ENCODE measurements at places on chromosomes 12 and 14.

DNA sequence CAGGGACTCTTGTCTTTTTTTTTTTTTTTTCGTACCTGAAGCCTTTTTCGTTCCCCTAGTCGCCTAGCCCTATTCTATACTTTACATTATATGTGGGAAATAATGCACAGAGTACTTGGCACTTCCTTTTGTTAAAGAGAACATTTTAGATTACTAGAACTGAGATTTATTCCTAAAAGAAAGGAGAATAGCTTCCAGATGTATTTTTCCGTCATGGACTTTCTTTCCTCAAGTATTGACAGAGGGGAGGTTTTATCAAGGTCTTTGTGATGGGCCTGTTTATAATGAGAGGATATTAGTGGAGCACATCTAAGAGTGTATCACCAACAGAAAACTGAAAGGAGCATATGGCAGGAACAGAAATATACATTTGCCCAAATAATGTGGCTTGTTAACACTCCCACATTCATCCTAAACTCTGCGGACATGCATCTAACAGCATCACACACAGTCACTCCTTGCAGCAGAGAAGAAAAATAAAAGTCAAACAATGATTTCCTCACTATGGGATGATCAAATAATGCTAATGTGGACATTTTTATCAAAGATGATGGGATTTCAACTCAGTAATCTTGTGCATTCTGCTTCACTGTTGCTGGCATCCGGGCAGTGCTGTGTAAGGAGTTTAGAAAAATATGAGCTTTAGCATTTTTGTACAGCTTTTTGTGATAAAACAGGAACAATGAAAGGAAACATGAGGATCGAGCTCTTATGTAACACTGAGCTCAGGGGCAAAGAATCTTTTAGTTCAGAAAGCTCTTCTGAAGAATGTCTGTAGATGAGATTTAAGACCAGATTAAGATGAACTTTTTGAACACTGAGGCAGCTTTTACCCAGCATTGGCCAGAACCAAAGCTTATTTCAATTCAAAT lies 183.1 kb downstream of the EGLN3 start:
- no peak for DNase-seq

DNA sequence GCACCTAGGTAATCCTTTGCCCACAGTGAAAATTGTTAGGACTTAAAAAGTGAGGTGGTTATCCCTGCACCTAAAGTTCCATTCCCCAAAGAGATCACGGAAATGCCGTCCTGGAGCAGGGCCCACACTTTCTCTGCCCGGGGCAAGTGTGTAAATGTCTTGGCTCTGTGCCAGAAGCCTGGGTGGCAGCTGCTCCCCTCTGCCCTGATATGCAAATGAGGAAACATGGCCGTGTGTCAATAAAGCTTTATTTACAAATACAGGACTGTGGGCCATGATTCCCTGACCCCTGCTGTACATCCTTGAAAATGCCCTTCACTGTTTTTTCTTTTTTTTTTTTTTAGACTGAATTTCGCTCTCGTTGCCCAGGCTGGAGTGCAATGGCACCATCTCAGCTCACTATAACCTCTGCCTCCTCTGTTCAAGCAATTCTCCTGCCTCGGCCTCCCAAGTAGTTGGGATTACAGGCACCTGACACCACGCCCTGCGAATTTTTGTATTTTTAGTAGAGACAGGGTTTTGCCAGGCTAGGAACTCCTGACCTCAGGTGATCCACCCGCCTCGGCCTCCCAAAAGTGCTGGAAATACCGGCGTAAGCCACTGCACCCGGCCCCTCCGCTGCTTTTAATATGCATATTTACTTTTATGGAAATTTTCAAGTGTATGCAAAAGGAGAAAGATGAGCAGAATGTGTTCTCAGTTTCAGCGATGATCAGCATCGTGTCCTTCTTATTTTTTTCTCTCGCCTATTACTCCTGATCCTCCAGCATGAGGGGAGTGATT lies 75.5 kb downstream of the GALNT9 start:
- DNase-seq = no peak

- no peak for DNase-seq
These were observed 5.3 kb downstream of the SLC41A2 start for GRCh38 chr12:104952816-104953215.

GRCh38 chr14:36479344-36479743 lies 40.7 kb downstream of the NKX2-1 start:
- no peak for DNase-seq

DNA sequence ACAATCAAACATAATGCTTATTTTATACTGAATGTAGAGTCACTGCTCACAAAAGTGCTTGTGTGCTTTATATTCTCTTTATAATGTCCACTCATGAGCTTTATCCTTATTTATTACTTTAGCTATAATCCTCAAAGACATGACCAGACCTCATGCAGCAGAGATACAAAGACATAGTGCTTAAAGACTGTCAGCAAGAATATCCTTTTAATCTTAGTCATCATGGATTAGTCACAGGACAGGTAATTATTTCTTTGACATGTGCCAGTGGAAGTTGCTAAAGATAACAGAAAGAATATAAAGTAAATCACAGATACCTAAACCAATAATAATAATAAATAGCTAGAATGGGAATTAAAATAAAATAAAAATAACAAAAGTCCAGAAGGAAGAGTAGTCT lies 707.5 kb downstream of the BCL11B start:
- DNase-seq = no peak

DNA sequence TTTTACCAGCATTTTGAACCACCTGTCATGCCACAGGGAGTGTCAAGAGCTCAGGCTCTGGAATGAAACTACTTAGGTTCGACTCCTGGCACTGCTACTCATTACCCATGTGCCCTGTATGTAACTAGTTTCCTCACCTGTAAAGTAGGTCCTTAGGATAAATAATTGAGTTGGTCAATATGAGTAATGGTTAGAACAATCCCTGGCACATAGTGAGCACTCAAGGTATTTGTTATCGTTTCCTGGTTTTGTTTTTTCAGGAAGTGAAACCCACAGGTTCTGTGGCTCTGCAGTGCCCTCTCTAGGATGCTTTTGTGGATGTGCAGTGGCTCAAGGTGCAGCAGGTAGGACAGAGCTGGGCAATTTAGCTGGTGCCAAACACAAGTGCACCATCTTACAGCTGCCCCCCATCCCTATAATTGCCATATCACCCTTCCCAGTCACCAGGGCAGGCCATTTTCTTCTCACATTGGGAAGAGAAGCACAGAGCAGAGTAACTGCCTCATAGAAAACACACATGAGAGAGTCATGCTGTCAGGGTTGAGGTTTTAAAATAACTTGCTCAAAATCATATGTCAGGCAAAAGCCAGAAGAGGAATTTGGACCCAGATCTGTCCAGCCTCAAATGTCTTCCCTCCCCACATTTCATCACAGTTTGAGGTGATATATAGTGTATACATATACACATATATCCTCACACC lies 297.5 kb downstream of the RPAP3 start:
- no peak for DNase-seq

DNA sequence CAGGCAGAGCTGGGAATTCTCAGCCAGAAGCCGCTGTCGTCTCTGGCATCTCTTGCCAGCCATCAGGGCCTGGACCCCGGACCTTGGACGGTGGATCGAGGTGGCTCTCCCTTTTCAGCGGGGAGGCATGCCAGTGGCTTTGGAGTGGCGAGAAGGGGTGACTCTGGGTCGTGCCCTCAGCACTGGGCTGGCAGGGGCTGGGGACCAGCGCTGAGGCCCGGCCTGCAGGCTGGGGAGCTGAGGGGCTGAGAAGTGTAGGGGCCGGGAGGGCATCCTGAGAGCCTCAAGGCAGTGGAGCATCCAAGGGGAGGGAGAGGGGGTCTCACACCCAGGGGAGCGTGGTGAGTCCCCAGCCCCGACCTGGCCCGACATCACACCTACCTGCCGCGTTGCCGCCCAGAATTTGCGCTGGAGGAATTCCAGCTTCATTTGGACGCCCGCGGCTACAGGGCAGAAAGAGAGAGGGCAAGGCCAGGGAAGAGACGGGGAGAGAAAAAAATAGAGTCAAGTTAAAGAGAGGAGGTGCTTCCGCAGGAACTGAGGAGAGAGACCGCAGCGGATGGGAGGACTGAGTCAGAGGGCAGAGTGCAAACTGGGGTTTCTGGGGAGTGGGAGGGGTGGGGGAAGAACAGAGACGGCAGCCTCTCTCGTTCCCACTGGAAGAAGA lies 9.0 kb upstream of the LRTM2 start:
- DNase-seq = peak; percentile 50

DNA sequence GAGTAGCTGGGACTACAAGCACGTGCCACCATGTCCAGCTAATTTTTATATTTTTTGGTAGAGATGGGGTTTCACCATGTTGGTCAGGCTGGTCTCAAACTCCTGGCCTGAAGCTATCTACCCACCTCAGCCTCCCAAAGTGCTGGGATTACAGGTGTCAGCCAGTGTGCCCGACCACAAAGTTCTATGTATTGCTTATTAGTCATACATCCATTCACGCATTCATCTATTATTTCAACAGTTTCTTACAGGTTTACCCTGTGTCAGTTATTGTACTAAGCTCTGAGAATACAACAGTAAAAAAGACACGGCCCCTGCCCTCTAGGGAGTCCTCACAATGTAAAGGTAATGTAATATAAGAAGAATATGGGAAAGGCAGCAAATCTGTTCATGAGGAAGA lies 188.9 kb upstream of the BTG1 start:
- DNase-seq = peak; percentile 7

DNA sequence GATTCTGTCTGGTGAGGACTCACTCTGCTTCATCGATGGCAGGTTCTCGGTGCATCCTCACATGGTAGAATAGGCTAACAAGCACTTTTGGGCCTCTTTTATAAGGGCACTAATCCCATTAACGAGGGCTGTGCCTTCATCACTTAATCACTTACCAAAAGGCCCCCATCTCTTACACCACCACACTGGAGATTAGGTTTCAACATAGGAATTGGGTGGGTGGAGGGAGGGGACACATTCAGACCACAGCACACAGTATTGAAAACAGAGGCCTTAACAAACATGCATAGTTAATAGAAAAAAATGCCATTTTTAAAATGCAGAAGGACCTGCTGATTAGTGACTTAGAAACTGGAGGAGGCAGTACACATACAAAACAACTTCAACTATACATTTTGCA lies 61.6 kb downstream of the SPPL3 start:
- DNase-seq = no peak

- DNase-seq = no peak
These were observed 42.8 kb downstream of the SLC8B1 start for GRCh38 chr12:113292091-113292490.

GRCh38 chr12:94839347-94839746 lies 164.2 kb downstream of the NDUFA12 start:
- no peak for DNase-seq

GRCh38 chr14:49173765-49174373 lies 412.3 kb downstream of the RPS29 start:
- peak; percentile 30 for DNase-seq

DNA sequence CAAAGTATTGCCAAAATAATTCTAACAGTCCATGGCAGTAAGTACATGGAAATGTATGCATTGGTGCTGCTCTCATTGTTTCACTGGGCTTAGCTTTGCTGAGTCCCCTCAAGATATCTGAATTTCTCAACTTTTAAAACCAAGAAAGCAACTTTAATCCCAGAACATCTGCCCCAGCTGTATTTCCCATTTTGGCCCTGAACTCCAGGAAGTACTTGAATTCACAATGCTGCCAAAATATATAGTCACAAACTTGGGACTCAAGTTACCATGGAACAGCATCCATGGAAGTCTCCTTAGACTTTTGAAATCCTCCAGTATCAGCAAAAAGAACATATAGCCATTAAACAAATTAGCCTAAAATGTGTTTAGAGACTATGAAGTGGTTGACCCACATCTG lies 78.5 kb upstream of the FLRT2 start:
- no peak for DNase-seq

DNA sequence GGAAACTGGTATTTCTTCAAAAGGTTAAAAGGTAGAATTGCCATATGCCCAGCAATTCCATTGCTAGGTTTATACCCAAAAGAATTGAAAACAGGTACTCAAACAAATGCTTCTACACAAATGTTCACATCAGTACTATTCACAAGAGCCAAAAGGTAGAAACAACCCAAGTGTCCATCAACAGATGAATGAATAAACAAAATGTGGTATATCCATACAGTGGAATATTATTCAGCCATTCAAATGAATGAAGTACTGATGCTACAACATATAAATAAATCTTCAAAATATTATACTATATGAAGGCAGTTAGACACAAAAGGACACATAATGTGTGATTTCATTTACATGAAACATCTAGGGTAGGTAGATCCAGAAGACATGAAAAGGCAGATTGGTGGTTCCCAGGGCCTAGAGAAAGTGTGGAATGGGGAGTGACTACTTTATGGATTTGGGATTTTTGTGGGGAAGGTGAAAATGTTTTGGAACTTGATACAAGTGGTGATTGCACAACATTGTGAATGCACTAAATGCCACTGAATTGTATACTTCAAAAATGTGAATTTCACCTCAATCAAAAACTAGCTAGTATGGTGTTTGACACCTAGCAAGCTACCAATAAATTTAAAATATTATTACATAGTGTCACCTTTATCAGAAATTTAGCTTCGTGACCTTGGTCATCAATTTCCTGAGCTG lies 41.7 kb downstream of the LIN52 start:
- no peak for DNase-seq

DNA sequence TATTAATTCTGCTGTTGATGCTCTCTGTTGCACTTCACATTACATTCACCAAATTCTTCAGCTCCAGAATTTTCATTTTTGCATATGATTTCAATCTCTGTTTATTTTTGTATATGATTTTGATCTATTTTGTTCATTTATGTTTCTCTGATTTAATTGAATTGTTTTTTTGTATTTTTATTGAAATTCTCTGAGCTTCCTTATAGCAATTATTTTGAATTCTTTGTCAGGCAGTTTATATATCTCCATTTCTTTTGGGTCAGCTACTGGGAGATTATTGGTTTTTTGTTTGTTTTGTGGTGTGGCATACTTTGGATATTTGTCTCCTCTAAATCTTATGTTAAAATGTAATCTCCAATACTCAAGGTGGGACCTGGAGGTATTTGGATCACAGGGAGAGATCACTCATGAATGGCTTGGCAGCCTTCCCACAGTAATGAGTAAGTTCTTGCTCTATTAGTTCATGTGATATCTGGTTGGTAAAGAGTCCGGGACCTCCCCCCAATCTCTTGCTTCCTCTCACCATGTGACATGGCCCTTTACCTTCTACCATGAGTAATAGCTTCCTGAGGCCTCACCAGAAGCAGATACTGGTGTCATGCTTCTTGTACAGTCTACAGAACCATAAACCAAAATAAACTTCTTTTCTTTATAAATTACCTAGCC lies 8.7 kb upstream of the TCL1A start:
- no peak for DNase-seq

DNA sequence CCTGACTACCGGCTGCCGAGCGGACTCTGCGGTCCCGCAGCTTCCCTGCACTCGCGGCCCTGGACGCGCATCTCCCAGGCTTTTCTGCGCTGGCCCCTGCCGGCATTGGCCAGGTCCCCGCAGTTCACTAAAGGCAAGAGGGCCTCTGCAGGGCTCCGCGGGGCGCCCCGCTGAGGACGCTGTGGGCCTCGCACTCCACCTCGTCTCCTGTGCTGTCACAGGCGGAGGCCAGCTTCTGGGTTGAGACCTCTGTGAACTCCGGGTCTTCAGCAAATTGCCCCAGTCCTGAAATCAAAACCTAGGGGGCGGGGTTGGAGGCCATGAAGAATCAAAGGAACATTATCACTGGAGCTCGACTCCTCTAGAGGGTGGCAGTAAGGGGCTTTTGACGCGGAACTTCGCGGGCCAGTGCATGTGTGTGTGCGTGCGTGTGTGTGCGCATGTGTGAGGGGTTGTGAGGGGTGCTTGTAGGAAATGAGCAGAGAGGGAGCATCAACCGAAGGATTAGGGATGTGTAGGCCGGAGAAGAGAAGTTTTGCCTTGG lies 68.5 kb upstream of the CAPRIN2 start:
- DNase-seq = peak; percentile 31
